ENCODE measurements at places on chromosomes 1 and 21.

- no peak for DNase-seq
Observed at GRCh38 chr21:44399151-44399954, 45.9 kb downstream of the TRPM2 start.

DNA sequence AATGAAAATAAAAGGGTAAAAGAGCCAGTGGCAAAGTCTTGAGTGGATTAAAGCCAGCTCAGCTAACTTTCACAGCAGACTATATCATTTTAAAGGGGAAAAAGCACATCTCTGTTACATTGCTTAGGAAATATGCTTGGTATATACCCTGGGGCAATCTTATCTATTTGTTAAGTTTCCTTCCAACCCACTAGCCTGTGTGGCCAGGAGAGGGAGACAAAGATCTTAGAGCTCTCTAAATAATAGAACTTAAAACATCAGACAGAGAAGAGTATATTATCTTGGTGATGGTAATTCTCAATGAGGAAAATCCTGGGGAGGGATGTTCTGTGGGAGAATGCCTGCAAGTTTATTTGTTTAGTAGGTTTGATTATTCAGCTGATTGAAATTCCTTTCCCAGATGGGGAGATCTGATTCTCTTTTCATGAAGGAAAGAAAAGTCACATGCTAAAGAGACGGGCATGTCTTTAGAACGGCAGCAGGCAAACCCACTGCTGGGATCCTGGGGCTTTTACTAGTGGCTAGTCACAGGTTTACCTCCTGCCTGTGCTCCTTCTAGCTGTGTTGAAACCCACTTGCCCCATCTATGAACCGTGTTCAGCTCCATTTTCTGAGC, 3.6 kb downstream of the KCNE2 start:
- DNase-seq, result no peak

DNA sequence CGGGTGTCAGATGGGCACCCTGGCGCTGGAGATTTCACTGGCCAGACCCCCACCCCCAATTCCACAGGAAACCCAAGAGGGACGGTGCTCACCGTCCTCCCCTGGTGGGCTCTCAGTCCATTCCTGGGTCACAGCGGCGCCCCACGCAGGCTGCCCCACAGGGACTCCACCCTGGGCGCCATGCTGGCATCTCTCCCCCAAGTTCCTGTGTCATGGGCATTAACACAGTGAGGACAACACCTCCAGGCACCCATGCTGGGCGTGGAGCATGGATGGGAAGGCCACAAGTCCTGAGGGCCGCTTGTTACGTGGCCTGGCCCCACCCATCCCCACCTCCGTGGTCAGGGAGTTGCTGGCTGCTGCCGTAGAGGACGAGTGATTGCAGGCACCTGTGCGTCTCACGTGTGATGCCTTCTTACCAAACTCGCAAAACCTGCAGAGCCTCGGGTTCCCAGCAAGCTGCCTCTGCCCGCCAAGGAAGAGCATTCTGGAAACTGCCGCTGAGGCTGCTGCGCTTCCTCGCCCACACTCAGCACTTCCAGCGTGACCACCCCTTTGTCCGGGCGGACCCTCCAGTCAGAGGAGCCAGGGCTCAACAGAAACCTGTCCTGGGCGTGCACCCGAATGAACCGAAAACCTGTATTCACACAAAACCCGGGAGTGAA, 60.3 kb downstream of the SLX9 start:
- DNase-seq, result no peak

- DNase-seq, result no peak
Observed at GRCh38 chr1:25572107-25572506, 28.7 kb downstream of the LDLRAP1 start.

GRCh38 chr1:50570066-50570468, 146.8 kb upstream of the DMRTA2 start:
- DNase-seq, result no peak

DNA sequence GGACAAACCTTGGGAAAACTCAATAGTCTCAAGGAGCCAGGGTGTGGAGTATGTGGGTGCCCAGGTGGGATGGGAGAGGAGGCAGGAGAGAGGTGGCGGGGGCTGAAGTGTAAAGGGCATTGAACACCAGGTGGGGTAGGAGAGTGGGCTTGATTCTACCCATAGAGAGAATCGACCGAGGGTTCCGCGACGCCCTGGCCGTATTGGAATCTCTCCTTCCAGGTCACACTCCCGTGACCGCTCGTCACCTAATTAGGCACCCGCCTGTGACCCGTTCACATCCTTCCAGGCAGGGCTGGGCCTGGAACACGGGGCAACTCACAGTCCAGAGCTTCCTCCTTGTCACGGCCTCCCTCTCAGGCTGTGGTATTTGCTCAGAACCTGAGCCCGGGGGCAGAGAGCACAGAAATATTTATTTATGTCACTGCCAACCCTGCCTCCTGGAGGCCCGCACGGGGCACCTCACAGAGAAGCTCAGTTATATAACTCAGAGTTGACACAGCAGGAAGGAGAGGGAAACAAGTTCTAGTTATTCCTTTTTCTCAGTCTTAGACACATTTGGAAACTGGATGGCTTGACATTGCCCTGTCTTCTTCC, 12.0 kb downstream of the NCMAP start:
- peak; percentile 53 for DNase-seq

DNA sequence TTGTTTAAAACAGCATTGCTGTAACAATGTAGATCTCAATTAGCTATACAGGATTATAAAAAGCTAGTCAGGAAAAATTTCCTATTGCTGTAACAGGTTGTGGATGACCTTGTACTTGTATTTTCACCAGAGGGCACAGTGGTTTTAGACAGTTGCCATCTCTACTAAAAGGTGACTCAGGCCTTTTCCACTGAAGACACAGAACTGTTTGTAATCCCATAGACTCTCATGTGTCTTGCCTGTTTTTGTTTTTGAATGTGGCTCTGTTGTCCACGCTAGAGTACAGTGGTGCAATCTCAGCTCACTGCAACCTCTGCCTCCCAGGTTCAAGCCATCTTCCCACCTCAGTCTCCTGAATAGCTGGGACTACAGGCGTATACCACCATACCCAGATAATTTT, 5.9 kb downstream of the MTFR1L start:
- no peak for DNase-seq

GRCh38 chr1:78676993-78677392, 27.4 kb downstream of the IFI44 start:
- no peak for DNase-seq

GRCh38 chr1:115840605-115841460, at the start of gene NHLH2:
Gene NHLH2 (minus strand): TSS chr1:115841126. CDS start chr1:115838372, 2,754 bp downstream.
- no peak for DNase-seq

DNA sequence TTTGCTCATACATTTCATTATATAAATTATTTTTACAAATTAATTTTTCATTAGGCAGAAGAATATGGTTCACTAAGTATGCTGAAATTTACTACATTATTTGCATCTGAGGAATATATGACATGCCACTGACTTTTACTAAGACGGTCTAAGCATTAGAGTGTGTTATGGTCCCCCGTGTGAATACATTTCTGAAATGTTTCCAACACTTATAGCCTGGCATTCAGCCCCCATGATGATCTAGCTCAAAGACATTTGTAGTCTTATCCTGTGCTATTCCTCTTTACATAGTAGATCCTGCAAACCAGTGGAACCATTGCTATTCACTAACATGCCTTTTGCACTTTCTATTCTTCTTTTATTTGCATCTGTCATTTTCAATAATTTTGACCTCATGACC, 1878.0 kb downstream of the MRPL39 start:
- no peak for DNase-seq

GRCh38 chr1:28835237-28835650, 23.3 kb downstream of the OPRD1 start:
- no peak for DNase-seq

- no peak for DNase-seq
Observed at GRCh38 chr21:36165356-36165755, 8.7 kb downstream of the DOP1B start.

- no peak for DNase-seq
Observed at GRCh38 chr1:59477286-59477685, 180.4 kb downstream of the FGGY start.

DNA sequence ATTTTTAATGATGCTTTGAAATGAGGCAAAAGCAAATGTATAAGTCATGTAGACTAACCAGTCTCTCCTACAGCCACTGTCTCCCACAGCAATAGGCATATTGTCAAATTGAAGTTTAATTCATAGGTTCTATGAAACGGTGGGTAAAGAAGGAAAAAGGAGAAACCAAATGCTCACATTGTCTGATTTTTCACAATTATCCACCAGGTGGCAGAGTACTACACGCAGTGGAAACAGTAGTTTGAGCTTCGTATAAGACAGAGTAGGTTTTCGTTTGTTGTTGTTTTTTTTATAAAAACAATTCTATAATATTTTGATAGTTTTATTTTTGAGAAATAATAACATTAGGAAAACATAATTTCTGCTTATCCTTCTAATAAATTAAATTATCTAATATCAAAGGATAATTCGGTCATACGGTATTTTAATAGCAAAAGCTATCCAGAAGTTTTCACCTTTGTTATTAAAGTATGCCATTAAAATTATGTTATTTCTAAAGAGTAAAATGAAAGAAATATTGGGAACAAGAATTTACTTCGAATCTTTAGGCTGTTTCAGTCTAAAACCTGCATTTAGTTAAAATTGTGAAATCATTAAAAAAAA, 39.1 kb downstream of the TYW3 start:
- DNase-seq, result no peak

GRCh38 chr1:61078618-61079295, 3.6 kb upstream of the NFIA start:
- no peak for DNase-seq

DNA sequence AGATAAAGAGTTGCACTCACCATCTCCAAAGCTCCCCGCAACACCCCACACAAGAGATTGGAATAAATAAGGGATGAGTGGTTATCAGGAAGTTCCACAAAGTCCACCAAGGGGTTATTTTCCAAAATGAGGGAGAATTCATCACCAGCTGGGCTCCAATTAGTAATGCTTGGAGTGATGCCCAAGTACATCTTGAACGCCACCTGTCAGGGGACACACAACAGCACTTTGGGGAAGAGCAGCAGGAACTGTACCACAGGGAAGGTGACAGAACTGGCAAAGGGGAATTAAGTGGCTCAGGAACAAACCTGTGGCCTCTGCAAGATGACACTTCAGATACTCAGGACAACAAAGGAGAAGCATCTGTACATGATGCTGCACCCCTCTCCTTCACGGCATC, 11.5 kb downstream of the TRAPPC3 start:
- DNase-seq, result no peak

GRCh38 chr1:192445839-192446489, 129.2 kb downstream of the RGS21 start:
- peak; percentile 60 for DNase-seq

Data from liver (tissue), 10 donors.